ENCODE measurements at places on chromosomes 1 and 21.

DNA sequence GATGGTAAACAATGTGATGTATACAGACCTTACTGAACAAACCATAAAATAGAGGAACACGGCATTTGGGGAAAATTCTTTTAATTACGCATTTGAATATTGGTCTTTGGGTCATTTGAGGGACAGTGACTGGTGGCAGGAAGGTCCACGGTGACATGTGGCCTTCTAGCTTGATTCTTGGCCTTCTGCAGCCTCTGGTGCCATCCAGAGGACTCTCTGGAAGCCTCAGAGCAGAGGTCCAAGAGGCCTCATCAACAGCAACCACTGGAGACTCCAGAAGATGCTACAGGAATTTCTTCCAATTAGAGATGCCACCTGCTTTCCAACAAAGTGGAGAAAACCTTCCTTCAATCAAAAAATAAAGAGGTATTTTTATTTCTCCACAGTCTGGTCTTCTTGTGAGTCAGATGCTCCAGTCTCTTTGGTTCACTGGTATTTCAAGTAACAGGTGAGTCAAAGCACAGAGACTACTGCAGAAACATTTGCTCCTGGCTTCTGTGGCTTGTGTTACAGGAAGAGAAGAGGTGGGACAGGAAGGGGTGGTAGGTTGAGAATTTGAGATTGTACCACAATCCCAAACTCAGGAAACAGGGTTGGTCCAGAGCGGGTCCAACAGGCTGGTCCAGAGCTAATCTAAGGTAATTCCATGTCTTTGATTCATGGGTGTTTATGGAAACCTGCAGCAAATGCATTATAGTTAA is 2.7 kb upstream of the F5 start:
- no peak for DNase-seq
- no peaks in the 10 kb centered on the region for H3K4me1 ChIP-seq
- no peaks in the 10 kb centered on the region for H3K36me3 ChIP-seq

GRCh38 chr1:74517599-74518051 is 5.2 kb upstream of the LRRC53 start:
- H3K27ac ChIP-seq: no peak overlapping the region
- no peak for DNase-seq
- no peaks in the 10 kb centered on the region for H3K36me3 ChIP-seq
- no peaks in the 10 kb centered on the region for H3K4me1 ChIP-seq

DNA sequence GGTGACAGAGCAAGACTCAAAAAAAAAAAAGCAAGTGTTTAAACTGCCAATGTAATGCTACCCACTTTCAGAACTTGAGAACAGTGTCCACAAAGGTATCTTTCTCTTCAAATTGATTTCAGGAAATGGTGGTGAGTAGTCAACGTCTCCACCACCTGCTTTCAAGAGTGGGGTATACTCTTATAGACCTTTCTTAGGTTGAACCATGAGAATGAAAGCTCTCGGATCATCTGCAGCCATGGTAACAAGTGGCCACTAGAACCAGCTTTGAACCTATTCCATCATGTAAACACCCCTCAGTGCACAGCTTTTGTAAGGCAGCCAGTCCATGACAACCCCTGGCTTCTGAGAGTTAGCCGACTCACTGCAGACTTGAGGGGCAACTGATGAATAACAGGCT is 107.4 kb downstream of the NTPCR start:
- H3K4me3 ChIP-seq: no peak overlapping the region
- H3K36me3 ChIP-seq: no peaks in the 10 kb centered on the region
- no peaks in the 10 kb centered on the region for H3K27me3 ChIP-seq
- no peak overlapping the region for H3K27ac ChIP-seq
- no peaks in the 10 kb centered on the region for H3K4me1 ChIP-seq

DNA sequence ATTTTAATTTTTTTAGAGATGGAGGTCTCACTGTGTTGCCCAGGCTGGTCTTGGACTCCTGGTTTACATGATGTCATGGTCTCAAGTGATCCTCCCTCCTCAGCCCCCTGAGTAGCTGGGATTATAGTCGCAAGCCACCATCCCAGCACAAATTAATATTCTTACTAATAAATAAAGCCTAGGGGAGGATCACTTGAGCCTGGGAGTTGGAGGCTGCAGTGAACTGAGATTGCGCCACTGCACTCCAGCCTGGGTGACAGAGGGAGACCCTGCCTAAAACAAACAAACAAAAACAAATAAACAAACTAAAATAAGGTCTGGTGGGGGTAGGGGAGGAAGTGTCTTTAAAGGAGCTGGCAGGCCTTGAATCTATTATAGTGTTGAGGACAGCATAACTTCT is 8.7 kb upstream of the GADD45A start:
- DNase-seq: no peak
- H3K4me1 ChIP-seq: peaks cover 7% of the 10 kb centered on the region
- H3K36me3 ChIP-seq: no peaks in the 10 kb centered on the region
- no peaks in the 10 kb centered on the region for H3K27me3 ChIP-seq
- no peak overlapping the region for H3K4me3 ChIP-seq

DNA sequence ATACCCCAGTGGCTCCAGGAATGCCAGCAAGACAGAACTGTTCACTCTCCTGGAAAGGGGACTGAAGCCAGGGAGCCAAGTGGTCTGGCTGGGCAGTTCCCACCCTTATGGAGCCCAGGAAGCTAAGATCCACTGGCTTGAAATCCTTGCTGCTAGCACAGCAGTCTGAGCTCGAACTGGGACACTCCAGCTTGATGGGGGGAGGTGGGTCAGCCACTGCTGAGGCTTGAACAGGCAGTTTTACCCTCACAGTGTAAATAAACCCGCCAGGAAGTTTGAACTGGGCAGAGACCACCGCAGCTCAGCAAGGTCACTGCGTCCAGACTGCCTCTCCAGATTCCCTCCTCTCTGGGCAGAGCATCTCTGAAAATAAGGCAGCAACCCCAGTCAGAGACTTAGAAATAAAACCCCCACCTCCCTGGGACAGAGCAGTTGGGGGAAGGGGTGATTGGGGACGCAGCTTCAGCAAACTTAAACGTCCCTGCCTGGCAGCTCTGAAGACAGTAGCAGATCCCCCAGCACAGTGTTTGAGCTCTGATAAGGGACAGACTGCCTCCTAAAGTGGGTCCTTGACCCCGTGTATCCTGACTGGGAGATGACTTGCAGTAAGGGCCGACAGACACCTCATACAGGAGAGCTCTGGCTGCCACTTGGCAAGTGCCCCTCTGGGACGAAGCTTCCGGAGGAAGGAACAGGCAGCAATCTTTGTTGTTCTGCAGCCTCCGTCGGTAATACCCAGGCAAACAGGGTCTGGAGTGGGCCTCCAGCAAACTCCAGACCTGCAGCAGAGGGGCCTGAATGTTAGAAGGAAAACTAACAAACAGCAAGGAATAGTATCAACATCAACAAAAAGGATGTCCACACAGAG is 568.4 kb downstream of the PLA2G4A start:
- no peaks in the 10 kb centered on the region for H3K4me1 ChIP-seq
- no peaks in the 10 kb centered on the region for H3K36me3 ChIP-seq
- no peak for DNase-seq
- H3K27ac ChIP-seq: no peak overlapping the region
- H3K4me3 ChIP-seq: no peak overlapping the region

DNA sequence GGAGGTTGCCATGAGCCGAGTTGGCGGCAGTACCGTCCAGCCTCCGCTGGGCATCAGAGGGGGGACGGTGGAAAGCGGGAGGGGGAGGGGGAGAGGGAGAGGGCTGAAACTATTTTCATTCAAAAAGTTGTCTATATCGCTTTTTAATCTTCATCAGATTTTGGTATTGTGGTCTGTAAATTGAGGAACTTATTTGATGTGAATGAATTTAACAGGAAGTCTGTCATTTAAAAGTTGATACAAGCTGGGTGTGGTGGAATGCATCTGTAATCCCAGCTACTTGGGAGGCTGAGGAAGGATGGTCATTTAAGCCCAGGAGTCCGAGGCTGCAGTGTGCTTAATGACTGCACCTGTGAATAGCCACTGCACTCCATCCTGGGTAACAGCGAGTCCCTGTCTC is 3.0 kb upstream of the EPHX4 start:
- no peaks in the 10 kb centered on the region for H3K36me3 ChIP-seq
- no peaks in the 10 kb centered on the region for H3K4me1 ChIP-seq
- no peak overlapping the region for H3K27ac ChIP-seq
- DNase-seq: no peak

Measured in fibroblast of lung (primary cell).